Cortex of kidney (tissue), 1 donor: ENCODE measurements at places on chromosomes 13 and 19.

DNA sequence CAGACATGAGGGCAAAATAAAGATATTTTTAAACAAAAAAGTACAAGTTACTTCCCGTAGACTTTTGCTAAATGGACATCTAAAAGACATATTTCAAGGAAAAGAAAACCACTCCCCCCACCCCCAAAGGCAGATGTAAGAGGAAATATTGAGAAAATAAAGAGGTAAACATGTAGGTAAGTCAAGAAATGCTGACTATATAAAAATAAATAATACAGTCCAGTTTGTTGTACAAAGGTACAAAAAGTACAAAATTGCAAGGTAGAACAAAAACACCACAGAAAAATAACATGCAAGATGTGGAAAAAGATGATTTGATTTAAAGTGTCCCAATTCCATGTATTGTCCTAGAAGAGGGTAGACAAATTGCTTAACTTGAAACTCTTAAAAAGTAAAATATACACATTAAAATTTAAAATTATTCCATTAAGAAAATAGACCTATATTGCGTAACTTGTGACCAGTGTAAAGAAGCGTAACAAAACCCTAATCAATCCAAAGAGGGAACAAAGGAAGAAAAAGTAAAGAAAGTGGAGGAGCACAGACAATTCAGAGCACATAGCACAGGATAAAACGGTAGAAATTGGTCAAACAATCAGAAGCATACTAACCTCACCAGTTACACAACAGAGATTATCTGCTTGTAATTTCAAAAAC is 58.4 kb upstream of the FAM216B start:
- DNase-seq, result no peak

- no peak for DNase-seq
Observed at GRCh38 chr19:979318-979741, 4.8 kb upstream of the WDR18 start.

DNA sequence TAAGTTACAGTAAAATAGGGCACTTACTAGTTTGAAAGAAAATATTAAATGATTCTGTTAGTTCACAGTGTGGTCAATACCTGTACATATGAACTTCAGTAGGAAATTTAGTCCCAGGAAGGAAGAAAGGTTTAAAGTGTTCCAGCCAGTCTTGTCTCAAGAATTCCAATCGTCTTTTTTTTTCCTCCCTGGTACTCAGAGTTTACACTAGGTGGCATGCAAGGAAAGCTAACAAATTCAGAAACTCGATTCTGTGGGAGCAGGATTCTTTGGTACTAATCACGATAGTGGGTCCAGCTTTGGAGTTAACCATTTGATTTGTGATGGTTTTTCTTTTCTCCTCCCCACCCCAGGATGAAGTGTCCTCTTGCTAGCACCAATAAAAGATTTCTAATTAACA is 43.6 kb downstream of the POLR1D start:
- DNase-seq, result no peak

DNA sequence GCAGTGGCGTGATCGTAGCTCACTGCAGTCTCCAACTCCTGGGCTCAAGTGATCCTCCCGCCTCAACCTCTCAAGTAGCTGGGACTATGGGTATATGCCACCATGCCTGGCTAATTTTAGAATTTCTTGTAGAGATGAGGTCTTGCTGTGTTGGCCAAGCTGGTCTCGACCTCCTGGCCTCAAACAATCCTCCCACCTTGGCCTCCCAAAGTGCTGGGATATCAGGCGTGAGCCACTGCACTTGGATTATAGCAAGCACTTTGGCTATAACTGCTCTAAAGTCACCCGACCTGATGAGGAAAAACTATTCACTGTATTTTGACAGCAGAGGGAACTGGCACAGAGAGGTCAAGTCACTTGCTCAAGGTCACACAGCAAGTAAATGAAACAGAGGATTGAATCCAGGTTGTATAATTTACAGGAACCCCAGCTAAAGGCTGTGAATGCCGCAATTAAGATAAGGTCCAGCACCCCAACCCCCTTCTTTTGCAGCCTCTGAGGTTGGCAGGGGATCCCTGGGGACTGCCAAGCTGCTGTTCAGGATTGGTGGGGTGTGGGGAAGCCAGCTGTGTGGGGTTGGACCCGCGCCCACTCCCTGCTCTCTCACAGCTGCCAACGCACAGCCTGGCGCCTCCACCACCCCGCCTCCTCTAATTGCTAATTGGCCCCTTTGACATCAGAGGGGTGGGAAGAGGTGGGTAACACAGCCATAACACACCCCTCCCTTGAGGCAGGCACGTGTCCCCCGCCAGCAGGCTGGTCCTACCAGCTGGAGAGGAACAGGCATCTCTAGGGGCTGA is 6.0 kb downstream of the TMIGD2 start:
- no peak for DNase-seq

- no peak for DNase-seq
Observed at GRCh38 chr13:85080691-85081090, 718.5 kb downstream of the SLITRK6 start.
